ENCODE measurements at places on chromosomes 11 and 22. TPM values are rescaled to one million over a fixed set of nuclear protein-coding genes. Genes with fewer than 3 reads are reported as not detected.
A peak's percentile ranks its signal among the peaks of the same experiment; 100 is the strongest.

DNA sequence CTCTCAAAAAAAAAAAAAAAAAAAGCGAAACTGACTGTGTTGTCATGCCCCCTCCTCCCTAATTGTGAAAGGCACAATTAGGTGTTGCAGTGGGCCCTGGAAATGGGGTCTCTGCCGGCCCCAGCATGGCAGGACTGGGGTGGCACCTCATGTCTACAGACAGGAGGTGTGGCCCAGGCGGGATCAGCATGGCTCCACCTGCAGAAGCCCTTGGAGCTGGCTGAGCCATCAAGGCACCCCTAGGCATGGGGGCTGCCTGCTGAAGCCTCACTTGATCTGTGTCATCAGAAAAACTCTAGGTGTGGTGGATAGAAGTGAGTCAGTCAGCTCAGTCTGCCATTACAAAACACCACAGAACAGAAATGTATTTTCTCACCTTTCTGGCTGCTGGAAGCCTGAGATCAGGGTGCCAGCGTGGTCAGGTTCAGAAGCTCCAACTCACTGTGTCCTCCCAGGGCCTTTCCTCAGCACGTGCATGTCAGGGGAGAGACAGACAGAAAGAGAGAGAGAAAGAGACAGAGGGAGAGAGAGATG is 10.1 kb upstream of the B4GALNT4 start:
- no peak overlapping the region for H3K27ac ChIP-seq
- H3K4me3 ChIP-seq, result no peak overlapping the region
- H3K4me1 ChIP-seq, result peaks cover 10% of the 10 kb centered on the region
- no peak for DNase-seq

FAM83F gene
- total RNA-seq, result 8.0 TPM

GRCh38 chr11:45210846-45211245 is 64.4 kb downstream of the PRDM11 start:
- peak overlapping the region; percentile 71 for H3K27ac ChIP-seq
- H3K4me1 ChIP-seq, result peaks cover 15% of the 10 kb centered on the region
- H3K27me3 ChIP-seq, result no peaks in the 10 kb centered on the region
- no peak for DNase-seq
- H3K4me3 ChIP-seq, result no peak overlapping the region

GRCh38 chr11:43803766-43804165 is 76.9 kb upstream of the ALKBH3 start:
- peaks cover 38% of the 10 kb centered on the region for H3K36me3 ChIP-seq
- H3K4me1 ChIP-seq, result no peaks in the 10 kb centered on the region
- no peak overlapping the region for H3K4me3 ChIP-seq

DNA sequence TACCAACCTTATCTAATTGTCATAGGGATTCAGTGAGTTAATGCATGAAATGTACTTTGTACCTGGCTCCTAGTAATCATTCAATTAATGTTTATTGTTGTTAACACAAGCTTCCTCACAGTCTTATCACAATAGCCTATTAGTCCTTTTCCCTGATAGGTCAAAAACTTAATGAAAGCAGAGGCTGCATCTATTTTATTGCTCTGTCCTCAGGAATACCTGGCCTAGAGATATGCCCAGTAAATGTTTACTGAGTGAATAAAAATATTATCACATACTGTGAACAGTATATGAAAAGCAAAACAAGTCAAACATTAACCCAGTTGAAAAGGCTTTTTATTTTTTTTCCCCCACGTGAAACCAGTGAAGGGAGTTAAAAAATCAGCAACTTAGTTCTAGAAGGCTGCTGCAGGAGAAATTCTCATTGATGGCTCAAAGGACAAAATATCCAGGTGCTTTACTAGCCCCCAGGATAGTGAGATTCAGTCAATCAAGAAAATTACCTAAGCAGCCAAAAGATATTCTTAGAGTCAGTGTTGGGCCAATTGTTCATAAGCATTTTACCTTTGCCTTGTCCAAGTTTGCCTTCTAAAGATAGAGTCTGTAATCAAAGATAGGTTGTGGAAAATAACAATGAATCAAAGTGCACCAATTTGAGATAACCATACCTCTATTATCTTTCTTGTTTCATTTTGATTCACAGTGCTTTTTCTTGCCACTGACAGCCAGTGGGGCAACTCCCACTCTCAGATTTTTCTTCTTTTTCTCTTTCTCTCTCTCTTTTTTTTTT is 34.4 kb upstream of the SLC6A5 start:
- H3K4me3 ChIP-seq, result no peak overlapping the region
- DNase-seq, result no peak
- H3K36me3 ChIP-seq, result no peaks in the 10 kb centered on the region
- no peak overlapping the region for H3K27ac ChIP-seq
- peaks cover 17% of the 10 kb centered on the region for H3K27me3 ChIP-seq
- no peaks in the 10 kb centered on the region for H3K4me1 ChIP-seq

GRCh38 chr11:67614730-67615714 is 8.3 kb downstream of the NDUFV1 start:
- no peak for DNase-seq
- peak overlapping the region; percentile 82 for H3K27ac ChIP-seq
- H3K27me3 ChIP-seq, result peaks cover 9% of the 10 kb centered on the region
- H3K36me3 ChIP-seq, result peaks cover 5% of the 10 kb centered on the region
- H3K4me3 ChIP-seq, result peak overlapping the region; percentile 62
- H3K4me1 ChIP-seq, result peaks cover 18% of the 10 kb centered on the region

DNA sequence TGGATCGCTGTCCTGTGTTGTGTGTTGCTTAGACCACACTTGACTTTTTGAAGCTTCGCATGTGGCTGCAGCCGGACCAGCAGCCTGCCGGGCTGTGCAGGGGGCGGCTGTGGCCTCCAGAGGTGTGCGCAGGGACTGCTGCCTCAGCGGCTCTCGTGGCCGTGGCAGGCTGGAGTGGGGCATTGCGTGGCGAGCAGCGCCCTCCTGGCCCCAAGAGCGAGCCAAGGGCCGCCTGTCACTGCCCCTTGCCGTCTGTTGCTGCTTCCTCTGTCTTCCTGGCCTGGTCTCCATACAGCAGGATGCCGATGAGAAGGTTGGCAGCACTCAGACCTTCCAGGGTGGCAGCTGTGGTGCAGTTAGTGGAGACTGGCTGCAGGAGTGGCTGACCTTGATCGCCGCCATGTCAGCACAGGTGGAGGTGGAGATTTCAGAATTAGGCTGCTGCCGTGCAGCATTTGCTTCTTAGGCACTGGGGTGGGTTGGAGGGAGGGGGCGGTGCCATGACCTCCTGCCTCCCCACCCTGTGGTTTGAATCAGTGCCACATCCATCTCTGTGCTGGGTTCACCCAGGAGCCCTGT is 34.0 kb downstream of the MUC6 start:
- H3K27me3 ChIP-seq, result no peaks in the 10 kb centered on the region
- H3K36me3 ChIP-seq, result peaks cover 24% of the 10 kb centered on the region
- DNase-seq, result no peak
- peaks cover 15% of the 10 kb centered on the region for H3K4me1 ChIP-seq
- no peak overlapping the region for H3K4me3 ChIP-seq

GRCh38 chr11:112637076-112637475 is 324.1 kb upstream of the NCAM1 start:
- H3K27ac ChIP-seq, result no peak overlapping the region
- peaks cover 18% of the 10 kb centered on the region for H3K27me3 ChIP-seq
- H3K36me3 ChIP-seq, result peaks cover 7% of the 10 kb centered on the region
- no peak for DNase-seq
- no peak overlapping the region for H3K4me3 ChIP-seq
- H3K4me1 ChIP-seq, result peaks cover 32% of the 10 kb centered on the region

DNA sequence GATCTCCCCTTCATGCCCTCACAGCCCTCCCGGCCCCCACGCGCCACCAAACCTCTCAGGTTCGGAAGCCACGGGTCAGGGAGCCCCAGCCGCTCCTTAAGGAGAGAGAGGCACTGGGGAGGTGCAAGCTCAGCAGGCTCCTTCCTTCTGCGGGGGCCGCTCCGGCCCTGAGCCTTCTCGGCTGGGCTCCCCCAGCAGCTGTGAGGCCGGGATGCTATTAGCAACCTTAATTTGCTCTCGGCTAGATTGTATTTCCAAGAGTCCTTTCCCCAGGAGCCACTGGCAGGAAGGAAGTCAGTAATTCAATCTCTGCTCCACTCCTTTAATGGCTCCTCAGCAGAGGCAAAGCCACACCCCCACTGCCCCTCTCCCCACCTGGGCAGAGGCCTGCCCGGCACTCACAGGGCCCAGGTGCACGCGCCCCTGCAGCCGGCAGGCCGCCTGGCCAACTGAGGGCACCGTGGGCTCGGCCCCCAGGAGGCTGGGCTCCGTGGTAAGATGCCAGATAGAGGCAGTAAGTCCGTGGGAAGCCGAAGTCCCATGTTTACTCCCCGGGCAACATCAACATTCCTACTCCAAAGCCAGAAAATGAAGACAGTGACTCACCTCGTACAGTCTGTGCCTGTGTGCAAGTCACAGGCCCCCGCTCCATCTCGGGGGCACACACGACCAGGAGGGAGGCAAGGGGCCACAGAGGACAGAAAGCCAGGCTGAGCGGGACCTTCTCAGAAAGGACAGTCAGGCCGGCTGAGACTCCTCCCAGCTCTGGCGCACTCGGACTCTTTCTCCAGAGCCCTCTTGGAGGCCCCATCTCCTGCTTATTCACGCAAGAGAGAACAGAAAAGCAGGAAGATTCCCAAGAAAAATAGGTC is 5.2 kb downstream of the IGSF9B start:
- peaks cover 94% of the 10 kb centered on the region for H3K27me3 ChIP-seq
- no peak overlapping the region for H3K27ac ChIP-seq
- H3K4me1 ChIP-seq, result peaks cover 25% of the 10 kb centered on the region
- no peak for DNase-seq
- peak overlapping the region; percentile 49 for H3K4me3 ChIP-seq

DNA sequence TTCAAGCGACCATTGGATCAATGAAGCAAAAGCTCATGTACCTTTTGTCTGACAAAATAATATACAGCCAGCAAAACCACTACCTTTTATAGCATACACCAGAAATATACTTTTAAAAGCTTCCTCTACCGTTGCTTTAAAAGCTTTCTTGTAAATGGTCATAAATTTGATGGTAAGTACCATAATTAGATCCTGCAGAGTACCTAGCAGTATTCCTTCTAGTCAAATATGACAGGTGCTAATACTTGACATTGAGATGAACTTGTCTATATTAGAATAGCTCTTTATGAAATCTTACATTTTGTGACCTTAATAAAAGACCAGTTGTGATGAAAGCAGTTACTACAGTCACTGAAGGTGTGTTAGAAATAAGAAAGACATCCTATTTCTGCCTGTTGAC is 340.5 kb upstream of the ANO3 start:
- H3K36me3 ChIP-seq, result no peaks in the 10 kb centered on the region
- no peak overlapping the region for H3K27ac ChIP-seq
- H3K27me3 ChIP-seq, result no peaks in the 10 kb centered on the region

DNA sequence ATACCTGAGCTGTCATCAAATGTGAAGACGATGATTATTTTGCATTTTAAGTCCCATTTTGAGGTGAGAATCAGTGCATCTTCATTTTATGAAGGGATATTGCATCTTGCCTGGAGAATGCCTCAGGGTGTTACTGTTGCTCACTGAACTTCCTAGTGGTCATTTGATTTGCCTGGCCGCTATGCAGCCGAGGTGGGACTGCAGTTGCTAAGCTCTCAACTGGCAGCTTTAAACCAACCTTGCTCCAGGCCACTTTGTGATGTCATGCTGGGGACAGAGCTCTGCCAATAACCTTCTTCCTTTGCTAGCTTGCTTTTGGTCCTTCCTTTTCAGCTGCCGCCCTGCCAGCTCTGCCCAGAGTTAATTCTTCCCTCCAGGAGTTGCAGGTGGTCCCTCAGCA is 409.4 kb upstream of the B3GAT1 start:
- H3K4me1 ChIP-seq, result peaks cover 9% of the 10 kb centered on the region
- H3K36me3 ChIP-seq, result no peaks in the 10 kb centered on the region
- no peak for DNase-seq
- H3K4me3 ChIP-seq, result no peak overlapping the region

CRY2 gene
- 34.3 TPM for total RNA-seq

DNA sequence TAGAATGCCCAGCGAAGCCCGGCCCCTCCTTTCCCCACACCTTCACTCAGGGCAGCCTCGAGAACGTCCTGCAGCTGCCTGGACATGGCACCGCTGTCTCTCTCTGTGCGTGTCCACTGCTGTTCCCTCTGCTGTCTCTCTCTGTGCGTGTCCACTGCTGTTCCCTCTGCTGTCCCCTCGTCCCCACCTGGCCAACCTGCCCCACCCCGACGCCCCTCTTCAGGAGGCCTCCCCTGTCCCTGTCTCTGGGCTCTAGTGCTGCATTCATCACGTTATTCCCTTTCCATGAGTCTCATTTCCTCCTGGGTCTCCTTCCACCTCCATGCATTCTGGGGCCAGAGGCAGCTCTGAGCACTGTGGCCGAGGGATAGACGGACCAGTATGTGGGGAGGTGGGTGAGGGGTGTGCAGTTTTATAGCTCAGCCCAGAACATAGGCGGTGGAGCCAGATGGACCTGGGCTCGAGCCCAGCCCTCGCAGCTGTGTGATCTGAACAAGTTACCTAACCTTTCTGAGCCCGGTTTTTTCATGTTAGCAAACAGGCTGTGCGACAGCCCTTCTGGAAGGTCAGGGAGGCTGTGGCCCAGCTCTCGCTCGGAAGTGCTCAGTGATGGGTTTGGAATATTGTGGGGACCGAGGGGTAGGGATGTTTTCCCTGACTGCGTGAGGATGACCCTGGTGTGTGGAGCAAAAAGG is 41.9 kb upstream of the SMIM38 start:
- H3K36me3 ChIP-seq, result no peaks in the 10 kb centered on the region
- DNase-seq, result no peak
- H3K4me3 ChIP-seq, result no peak overlapping the region
- no peaks in the 10 kb centered on the region for H3K4me1 ChIP-seq
- no peak overlapping the region for H3K27ac ChIP-seq
- H3K27me3 ChIP-seq, result no peaks in the 10 kb centered on the region

GRCh38 chr11:121417055-121417551 is 35.0 kb upstream of the SORL1 start:
- no peak overlapping the region for H3K4me3 ChIP-seq
- H3K4me1 ChIP-seq, result peaks cover 6% of the 10 kb centered on the region

DNA sequence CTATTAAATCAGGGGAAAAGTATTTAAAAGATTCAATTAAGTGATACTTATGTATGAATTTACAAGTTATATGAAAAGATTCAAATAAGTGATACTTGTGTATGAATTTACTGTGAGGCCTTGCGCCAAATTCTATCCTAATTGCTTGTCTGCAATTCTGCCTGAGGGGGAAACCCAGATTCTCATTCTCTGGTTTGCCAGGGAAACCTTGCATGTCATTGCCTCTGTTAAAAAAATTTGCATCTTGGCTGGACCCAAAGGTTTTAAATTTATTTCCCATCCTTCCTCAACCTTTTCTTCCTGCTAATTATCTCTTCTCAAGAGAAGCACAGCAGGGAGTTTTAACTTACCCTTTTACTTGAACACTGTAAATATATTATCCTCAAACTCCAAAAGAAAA is 13.8 kb downstream of the OLFML1 start:
- peaks cover 5% of the 10 kb centered on the region for H3K36me3 ChIP-seq
- DNase-seq, result no peak
- no peak overlapping the region for H3K4me3 ChIP-seq
- peaks cover 10% of the 10 kb centered on the region for H3K4me1 ChIP-seq
- no peaks in the 10 kb centered on the region for H3K27me3 ChIP-seq

- H3K27me3 ChIP-seq, result no peaks in the 10 kb centered on the region
- no peak overlapping the region for H3K4me3 ChIP-seq
- no peaks in the 10 kb centered on the region for H3K36me3 ChIP-seq
- H3K27ac ChIP-seq, result no peak overlapping the region
- H3K4me1 ChIP-seq, result peaks cover 13% of the 10 kb centered on the region
These were observed 115.6 kb upstream of the PDGFD start for GRCh38 chr11:104279587-104279986.

DNAJB7 gene
- total RNA-seq, result not detected
